Psoas muscle (tissue), 8 donors: ENCODE measurements at places on chromosomes 1 and 21. TPM values are rescaled to one million over a fixed set of nuclear protein-coding genes. Genes with fewer than 3 reads are reported as not detected.

The HORMAD1 gene
- not detected for total RNA-seq

The KIF21B gene
- 0.20 TPM for total RNA-seq

The GUCA2A gene
- not detected for total RNA-seq

The ZBED6 gene
- total RNA-seq: 20.9 TPM
